ENCODE measurements at places on chromosomes 12 and 14.
A peak's percentile ranks its signal among the peaks of the same experiment; 100 is the strongest.

GRCh38 chr12:71142016-71142415 lies 15.8 kb downstream of the TSPAN8 start:
- DNase-seq = no peak

DNA sequence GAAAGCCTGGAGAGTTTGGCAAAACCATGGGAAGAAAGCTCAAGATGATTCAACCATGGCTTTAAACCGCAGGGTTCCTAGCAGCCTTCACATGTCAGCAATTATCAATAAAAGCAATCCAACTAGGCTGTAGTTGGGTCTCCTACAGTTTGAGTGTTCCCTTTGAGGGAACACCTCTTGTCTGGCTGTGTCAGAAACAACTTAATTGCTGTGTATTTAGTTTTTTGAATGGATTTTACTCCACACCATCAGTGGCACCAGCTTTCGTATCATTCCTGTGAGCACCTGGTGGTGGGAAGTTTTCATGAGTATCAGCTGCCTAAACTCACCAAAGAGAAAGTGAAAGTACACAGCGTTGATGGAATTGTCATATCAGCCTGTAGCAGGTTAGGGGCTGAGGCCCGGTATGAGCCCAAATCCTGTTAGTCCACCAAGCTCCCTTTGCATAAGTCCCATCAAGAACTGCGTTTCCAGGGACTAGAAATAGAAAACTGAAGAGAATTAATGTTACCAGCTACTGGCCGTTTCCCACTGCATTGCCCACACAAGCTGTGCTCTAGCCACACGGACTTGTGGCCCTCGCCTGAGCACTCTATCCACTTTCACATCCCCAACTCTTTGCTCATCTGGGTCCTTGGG lies 10.9 kb upstream of the IL26 start:
- DNase-seq = no peak

DNA sequence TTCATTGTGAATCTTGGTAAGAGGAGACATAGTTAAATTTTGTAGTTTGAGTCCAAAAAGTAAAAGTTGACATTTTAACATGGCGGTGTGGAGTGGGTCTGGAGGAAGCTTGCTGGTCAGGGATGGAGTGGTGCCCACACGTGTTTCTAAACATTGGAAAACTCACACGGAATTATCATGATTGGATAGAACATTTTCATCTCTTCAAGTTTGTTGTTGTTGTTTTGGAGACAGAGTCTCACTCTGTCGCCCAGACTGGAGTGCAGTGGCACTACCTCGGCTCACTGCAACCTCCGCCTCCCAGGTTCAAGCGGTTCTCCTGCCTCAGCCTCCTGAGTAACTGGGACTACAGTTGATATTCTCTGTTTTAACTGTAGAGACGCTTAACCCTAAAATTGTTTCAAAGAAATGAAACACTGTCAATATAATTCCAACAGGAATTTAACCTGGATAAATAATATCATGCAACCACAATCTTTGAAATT lies 502 bp upstream of the MBIP start:
- DNase-seq = no peak

GRCh38 chr12:58283553-58283952 lies 342.2 kb downstream of the ATP23 start:
- no peak for DNase-seq

GRCh38 chr12:114209861-114210260 lies 196.1 kb downstream of the TBX5 start:
- DNase-seq = no peak

- no peak for DNase-seq
Observed at GRCh38 chr14:54985156-54985555, 41.7 kb downstream of the WDHD1 start.

DNA sequence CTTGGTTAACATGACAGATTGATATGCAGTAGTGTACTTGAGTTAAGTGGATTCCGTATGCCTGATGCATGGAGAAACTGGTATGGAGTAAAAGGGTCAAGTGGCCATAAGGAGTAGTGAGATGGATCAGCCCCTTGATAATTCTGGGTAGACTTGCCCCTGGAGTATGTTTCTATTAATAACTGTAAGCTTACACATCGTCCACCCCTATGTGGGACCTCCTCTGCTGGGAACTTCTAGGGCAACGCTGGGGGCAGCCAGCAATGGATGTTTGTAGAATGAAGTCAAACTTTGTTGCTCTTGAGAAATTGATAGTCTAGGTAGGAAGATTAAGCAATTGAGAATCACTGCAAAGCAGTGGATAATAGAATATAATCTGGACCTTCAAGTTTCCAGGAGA lies 3.5 kb downstream of the C12orf75 start:
- DNase-seq = peak; percentile 10

GRCh38 chr12:75488553-75488952 lies 8.0 kb downstream of the GLIPR1 start:
- peak; percentile 36 for DNase-seq

DNA sequence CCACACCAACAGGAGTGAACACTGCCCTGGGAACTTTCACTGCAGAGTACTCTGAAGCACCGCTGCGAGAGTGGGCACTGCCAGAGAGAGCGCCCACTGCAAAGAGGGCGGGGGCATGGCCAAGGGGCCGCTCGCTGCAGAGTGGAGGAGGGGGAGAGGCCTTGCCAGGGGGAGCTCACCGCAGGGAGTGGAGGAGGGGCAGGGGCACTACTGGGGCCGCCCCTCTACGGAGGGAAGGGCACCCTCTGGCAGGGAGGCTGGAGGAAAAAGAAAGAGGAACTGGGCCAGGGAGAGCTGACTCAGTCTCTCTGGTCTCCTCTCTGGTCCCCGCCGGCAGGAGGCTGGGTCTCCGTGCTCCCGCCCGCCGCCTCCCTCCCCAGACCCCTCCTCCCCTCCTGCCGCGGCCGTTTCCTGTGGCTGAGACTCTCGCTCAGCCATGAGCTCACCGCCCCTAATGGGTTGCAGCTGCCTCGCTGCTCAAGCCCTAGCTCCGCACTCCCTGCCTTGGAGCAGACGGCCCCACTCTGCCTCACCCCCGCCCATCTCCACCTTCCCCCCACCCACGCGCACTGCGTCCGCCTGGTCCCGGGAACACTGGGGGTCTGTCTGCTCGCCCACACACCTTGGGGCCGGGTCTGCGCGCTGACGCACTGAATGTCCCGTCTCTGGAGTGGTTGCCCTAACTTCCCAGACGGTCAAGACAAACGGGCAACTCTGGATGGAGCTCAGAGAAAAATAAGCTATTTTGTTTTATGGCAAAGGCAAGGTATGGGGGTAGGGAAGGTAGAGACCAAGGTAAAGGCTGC lies 1.3 kb downstream of the ARHGEF40 start:
- peak; percentile 79 for DNase-seq

DNA sequence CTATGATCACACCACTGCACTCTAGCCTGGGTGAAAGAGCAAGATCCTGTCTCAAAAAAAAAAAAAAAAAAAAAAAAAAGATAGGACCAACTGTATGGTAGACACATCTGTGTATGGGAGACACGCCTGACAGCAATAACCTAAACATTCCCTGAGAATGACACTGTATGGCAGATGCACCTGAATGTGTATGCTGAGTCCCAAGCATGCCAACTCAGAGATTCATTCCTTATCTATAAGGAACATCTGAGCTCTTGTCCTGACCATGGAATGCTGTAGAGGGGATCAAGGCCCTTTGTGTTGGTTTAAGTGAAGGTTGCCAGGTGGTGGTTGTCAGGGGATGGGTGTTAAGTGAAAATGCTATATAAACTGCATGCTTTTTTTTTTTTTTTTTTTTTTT lies 19.2 kb upstream of the LGALS3 start:
- DNase-seq = no peak

DNA sequence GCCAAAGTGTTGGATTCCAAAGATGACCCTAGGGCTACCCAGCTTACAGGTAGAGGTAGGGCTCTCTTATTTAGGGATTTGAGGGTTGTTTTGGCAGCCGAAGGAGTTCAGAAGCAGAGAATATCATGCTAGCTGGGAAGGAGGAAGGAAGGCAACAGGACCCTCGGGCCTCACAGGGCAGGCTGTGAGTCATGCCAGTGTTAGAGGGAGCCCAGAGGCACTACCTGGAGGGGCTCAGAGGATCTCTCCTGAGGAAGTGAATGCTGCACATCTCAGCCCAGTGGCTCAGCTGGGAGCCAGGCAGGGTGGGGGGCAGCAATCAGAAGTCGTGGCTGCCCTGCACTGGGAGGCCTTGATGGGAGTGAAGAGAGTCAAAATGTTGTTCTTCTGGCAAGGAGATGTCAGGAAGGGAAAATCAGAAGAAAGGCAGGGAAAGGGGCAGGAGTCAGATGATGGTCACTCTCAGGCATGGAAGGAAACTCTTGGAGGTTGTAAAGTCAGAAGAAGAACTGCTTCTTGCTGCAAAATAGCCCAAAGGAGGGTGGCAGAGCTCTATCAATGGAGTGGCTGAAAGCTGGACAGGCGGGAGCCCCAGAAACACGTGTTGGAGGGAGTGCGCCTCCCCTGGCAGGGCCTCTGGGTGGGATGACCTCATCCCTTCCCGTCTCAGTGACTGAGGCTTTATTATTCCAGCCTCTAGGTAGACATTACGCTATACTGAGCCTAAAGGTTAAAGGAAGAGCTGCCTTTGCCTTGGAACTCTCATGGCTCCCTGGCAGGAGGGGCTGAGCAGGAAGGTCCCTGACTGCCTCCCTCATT lies 141.3 kb downstream of the SMOC1 start:
- no peak for DNase-seq

DNA sequence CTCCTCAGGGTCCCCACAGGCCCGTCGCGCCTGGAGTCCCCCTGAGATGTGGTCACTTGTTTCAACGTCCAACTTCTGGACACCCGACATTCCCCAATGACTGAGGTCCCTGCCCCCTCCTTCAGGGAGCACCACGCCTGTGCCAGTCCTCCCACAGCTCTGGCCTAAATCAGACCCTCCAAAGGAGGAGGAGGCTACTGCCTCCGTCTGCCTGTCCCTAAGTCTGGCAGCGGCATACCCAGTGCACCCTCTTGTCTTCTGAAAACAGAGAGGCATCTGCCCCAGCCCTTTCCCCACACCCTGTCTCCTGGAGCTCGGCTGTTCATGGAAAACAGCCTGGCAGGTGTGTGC lies 46.2 kb downstream of the TESC start:
- DNase-seq = no peak

DNA sequence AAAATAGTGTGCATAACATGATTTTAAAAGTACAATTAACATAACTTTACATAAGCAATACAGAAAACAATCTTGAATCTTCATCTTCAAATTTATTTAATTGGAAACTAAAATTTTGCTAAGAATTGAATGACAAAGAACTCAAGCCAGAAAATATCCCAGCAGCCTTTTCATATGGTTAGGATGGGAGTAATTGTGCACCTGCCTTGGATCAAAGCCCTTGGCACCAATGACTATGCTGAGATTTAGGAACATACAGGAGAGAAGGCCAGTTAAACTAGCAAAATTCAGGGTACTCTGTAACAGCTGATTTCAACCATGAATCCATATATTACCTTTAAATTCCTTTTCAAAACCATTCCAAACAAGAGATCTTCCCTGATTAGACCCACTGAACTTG lies 5.8 kb downstream of the KERA start:
- no peak for DNase-seq

DNA sequence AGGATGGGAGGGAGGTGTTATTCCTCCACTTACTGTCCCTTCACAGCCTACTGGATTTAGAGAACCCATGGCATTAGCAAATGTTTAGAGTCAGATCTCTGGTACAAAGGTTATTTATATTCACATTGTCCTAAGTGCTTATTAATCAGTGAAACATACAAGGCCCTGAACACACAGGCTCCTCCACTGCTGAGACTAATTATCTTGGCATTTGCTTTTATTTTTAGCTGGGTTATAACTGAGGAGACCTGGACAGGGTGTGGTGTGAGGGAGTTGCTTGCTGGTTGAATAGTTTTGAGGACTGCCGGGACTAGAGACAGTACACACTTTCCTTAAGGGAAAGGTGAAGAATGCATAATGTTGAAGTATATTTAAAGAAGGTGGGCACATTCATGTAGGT lies 77.5 kb downstream of the FIGNL2 start:
- DNase-seq = no peak

DNA sequence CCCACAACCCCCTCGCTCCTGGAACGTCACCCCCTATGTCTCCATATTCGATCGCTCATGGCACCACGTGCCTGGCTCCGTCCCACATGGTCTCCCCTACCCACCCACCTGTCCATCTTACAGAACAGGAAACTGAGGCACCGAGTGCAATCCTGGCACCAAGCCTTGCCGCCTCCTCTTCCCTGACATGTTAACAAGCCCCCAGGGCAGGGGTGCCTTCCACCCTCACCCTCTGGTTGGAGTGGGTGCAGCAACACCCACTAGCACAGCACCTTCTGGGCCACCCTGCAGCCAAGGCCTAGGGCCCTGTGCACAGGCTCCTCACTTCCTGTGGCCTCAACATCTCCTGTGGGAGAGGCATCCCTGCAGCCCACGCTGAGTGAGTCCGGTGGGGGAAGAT lies 110.3 kb downstream of the RFLNA start:
- DNase-seq = no peak

DNA sequence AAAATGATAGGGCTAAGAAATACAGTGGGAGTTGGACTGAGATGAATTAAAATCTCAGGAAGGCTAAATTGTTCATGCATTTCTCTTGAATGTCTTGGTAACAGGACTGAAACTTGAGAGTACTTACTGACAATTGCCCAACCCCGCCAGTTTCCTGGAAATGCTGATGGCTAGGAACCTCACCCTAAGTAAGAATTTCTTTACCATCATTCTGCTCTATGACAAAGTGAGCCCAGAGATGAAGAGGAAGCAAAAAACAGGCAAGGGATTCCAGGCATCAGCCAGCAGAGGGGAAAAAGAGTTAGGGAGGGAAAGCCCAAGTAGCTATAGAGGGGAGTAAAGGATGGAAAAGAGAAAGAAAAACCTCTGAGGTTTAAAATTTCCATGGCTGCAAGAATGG lies 397.7 kb downstream of the MDGA2 start:
- DNase-seq = no peak

DNA sequence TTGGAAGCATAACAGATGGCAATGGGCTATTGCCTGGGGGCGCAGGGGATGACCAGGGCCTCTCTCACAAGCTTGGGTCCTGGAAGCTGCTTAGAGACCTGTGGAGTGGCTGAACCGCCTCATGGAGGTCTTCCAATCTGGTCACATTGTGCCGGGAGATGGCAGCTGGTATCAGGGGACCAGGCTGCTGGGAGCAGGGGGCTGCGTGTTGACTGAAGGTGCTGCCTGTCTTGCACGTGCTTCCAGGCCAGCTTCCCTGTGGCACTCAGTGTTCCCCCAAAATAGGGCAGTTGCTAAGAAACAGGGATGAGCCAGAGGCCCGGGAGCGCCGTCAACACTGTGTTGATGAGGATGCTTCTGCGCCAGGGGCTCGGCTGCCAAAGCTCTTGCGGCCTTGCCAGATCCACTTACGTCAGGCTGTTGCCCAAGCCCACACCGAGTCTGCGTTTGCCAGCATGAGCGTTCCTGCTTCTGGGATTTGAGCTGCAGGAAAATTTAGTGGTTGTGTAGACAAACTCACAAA lies 39.8 kb downstream of the ELK3 start:
- no peak for DNase-seq
